ENCODE measurements at places on chromosomes 7 and 10.
A peak's percentile ranks its signal among the peaks of the same experiment; 100 is the strongest.

- no peak for DNase-seq
These were observed 428.4 kb upstream of the KLF6 start for GRCh38 chr10:4213441-4213840.

- DNase-seq = no peak
These were observed 9.0 kb downstream of the PIK3CG start for GRCh38 chr7:106874076-106874475.

DNA sequence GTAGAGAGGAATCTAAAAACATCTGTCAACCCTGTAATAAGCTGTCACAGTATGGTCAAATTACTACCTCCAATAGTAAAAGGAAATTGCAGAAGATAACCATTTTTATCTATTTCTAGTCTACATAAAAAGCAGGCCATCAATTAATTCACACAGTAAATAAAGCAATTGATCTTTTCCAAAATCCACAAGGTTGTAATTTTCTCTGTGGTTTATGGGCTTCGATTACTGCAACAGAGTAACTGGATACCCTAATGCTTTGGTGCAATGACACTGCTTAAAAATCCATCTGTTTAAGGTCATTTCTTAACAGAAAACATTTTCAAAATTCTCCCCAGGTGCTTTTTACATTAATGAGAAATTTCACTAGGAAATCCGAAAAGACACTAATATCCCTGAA lies 23.9 kb downstream of the ESYT2 start:
- DNase-seq = no peak

DNA sequence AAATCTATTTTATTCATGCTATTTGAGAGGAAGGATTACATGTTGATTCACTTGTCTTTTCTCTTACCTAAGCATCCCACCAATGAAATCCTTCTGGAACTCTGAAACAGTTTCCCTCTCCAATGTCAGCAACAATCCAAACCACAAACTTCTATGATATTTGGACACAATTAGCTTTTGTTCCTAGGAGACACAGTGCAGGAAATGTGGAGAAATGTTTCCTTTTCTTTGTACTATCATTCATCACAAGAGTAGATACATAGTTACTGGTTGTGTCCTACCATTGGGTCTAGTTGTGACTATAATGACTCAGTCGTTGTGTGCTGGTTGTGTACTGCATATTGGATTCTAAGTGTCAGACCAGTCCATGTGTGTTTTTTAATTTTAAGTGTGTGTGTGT lies 156.8 kb upstream of the MAGI2 start:
- DNase-seq = no peak

DNA sequence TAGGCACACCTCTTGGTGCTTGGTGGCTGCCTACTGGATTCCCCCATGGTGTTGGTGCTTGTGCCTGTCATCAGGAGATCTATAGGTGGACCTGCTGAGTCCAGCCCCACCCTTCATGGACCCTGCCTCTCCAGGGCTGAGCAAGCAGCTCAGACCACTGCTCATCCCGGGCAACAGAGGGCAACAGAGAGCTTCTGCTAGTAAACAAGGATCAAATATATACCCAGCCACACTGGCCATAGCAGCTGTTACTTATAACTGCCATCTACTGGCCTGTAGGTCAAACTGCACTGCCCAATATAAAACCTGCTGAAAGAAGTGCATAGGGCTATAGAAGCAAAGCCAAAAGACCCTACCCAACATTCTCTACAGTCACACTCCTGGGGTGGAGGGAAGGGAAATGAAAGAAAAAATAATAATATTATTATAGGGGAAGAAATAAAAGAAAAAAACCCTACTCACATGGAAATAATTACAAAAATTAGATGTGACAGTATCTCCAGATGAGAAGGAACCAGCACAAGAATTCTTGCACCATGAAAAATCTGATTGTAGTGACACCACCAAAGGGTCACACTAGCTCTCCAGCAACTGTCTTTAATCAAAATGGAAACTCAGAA lies 54.9 kb upstream of the ZNF800 start:
- peak; percentile 37 for DNase-seq

DNA sequence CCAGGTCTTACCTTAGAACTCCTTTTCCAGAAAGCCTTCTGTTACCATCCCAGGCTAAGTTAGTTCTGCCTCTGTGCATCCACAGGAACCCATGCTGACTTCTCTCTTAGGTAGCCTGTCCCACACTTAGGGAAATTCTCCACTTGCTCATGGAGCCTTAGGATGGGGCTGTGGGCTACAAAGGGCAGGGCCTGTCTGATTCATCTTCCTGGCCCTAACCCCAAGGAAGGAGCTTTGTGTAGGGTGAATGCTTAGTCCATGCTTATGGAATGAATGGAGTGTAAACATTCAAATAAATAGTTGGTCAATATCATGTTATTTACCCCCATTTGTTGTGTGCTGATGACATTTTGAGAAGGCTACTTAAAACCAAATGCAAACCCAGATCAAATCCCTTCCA lies 54.7 kb downstream of the EMX2 start:
- DNase-seq = no peak

GRCh38 chr7:6384327-6384726 lies 63.4 kb downstream of the DAGLB start:
- no peak for DNase-seq

- no peak for DNase-seq
These were observed 451 bp downstream of the SRRT start for GRCh38 chr7:100875356-100875751.
